ENCODE measurements at places on chromosomes 11 and 22. TPM values are rescaled to one million over a fixed set of nuclear protein-coding genes. Genes with fewer than 3 reads are reported as not detected.
A peak's percentile ranks its signal among the peaks of the same experiment; 100 is the strongest.

The DAGLA gene
- total RNA-seq, result 0.15 TPM

GRCh38 chr11:79352349-79352703 lies 88.5 kb downstream of the TENM4 start:
- no peak for DNase-seq

The HSPB2 gene
- not detected for total RNA-seq

The PAMR1 gene
- not detected for total RNA-seq

GRCh38 chr22:32985899-32986765 lies 72.0 kb downstream of the SYN3 start:
- no peak for DNase-seq

DNA sequence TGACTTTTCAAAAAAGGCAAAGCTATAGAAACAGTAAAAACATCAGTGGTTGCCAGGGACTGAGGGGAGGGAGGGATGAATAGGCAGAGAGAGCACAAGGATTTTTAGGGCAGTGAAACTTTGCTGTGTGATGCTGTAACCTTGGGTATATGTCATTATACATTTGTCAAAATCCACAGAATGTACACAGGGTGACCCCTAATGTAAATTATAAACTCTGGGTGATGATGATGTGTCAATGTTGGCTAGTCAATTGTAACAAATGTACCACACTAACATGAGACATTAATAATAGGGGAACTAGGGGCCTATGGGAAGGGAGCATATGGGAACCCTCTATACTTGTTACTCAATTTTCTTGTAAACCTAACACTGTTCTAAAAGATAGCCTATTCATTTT lies 24.8 kb downstream of the RIBC2 start:
- no peak for DNase-seq

DNA sequence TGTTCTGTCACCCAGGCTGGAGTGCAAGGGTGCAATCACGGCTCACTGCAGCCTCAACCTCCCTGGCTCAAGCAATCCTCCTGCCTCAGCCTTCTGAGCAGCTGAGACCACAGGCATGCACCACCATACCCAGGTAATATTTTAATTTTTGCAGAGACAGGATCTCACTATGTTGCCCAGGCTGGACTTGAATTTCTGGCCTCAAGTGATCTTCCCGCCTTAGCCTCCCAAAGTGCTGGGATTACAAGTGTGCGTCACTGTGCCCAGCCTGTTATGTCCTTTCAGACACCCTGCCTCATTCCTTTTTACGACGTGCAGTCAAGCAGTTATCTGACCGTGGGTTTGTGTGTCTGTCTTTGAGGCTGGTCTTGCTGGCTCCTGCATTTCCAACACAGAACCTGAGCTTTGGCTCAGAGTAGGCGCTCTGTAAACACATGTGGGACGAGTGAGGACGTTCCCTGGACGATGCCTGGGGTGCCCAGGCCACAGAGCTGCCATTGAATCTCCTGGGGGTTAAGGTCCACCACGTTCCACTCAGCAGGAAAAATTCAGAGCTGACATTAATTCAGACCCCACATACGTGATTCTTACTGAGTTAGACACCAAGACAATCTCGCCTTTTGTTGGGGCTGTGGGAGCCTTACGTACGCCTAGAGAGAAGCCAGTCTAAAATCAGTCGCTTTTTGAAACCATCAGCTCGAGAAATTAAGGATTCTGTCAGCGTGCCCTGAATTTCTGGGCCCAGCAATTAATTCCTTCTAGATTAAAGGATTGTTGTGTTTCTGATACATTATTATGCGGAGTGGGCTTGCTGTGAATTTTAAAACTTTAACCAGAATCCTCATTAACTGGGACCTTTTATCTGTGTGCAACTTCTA lies 21.5 kb upstream of the EMID1 start:
- no peak for DNase-seq

The KRTAP5-6 gene
- not detected for total RNA-seq

DNA sequence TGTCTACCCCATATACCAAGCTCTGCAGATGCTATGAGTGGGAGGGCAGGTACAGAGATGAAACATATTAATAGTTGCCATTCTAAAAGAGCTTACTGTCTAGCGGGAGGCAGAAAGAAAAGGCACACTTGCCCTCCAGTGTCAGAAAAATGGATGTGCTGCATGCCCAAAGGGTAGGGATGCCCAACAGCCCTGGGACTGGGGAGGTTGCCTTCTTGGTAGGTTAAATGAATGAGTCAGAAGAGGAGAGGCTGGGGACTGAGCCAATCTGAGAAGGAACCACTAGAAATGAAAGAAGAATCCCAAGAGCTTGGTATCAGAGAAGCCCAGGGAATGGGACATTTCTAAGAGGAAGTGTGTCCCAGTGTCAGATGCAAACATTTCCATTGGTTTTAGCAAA lies 1.2 kb downstream of the BIRC3 start:
- DNase-seq, result peak; percentile 60

- no peak for DNase-seq
These were observed 19.1 kb downstream of the ABCC8 start for GRCh38 chr11:17457396-17458173.

DNA sequence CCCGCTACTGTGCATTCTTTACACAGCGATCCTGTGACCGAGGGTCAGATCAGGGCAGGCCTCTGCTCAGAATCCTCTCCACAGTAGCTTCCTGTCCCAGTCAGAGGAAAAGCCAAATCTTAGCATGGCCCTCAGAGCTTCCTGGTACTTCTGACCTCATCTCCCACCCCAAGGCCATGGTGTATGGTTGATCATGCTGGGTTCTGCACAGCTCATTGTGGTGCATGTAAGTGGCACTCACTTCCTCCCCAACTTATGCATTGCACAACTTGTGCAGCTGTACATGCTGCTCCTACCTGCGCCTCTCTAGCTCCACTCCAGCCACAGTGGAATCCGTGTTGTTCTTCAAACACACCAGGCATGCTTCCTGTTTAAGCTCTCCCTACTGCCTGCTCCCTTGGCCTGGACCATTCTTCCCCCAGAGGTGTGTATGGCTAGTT lies 20.3 kb downstream of the BMAL1 start:
- DNase-seq, result no peak

The CLTCL1 gene
- total RNA-seq, result 1.6 TPM

The NAA40 gene
- total RNA-seq, result 24.3 TPM

DNA sequence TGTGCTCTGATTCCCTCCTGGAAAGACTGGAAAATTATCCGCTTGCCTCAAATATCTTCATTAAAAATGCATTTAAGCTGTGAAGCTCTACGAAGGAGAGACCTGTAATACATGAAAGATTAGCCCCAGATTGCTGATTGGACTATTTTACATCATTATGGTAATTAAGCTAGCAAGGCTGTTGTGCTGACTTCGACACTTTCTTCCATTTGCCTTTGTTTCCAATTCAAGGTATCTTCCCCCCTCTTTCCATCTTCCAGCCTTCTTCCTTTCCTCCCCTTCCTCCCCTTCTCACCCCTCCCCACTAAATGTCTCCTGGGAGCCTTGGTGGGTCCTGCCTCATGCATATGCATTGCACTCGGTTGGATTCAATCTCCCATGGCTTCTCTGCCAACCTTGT lies 710.8 kb downstream of the OPCML start:
- DNase-seq, result no peak

- no peak for DNase-seq
These were observed 151.5 kb downstream of the CCDC34 start for GRCh38 chr11:27211370-27212127.

The NCF4 gene
- 16.1 TPM for total RNA-seq

- no peak for DNase-seq
These were observed 254.5 kb upstream of the B3GAT1 start for GRCh38 chr11:134666273-134667174.

GRCh38 chr22:19800761-19801244 lies 40.2 kb downstream of the TBX1 start:
- no peak for DNase-seq

- no peak for DNase-seq
These were observed 35.2 kb upstream of the CECR2 start for GRCh38 chr22:17334059-17334458.

DNA sequence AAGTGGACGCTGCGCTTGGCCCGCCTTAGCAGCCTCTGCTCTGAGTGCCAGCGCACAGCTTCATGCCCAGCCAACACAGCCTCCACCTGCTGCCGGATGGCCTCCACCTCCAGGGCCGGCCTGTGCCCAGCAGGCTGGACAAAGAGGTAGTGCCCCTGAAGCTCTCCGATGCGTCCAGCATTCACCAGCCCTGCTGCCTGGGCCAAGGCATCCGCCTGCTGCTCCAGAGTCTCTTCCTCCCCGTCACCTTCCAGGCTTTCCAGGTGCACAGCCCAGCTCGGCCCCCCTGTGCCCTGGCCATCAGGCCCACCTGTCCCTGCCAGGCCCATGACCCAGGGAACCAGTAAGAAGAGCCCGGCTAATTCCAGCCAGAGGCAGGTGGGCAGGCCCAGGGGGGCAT lies 2.5 kb downstream of the PCSK7 start:
- no peak for DNase-seq

DNA sequence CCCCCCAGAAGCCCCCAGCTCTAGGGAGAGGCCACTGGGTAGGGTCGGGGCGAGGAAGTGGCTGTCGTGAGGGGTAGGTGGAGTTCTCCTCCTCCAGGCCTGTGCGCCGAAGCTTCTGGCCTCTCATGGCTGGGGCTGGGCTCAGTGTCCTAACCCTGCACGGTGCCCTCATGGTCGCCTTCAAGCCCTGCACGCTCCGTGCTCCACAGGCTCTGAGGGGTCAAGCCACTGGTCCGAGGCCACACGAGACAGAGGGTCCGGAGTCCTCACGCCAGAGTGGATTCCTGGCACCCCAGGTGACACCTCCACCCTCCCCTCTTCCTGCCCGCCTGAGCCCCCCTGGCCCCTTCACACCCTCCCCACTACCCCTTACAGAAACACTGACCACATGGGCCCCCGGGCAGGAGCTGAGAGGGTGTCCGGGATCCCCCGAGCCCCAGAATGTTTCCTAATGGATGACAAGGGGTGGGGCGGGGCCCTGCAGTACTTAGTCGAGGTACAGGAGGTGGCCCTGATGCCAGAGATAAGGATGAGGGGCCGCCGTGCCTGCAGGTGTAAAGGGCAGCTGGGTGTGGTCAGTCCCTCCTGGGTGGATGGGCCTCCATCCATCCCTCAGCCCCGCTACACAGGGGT lies 997 bp upstream of the CDHR5 start:
- no peak for DNase-seq

DNA sequence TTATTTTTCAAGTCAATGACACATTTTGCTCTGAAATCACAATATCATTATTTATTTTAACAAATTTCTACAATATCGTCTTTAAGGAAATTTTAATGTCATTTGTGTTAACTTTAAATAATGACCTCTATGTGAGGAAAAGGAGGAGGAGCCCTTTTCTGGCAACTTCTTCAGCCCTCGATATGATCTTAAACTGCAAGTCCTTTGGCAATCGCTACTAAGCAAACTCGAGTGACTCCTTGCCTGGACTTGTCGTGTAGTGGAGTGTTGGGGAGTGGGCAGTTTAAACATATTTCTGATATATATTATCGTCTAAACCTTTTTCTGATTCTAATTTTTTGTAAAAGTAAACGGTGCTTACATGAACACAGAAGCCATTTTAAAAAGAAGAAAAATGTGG lies 16.7 kb downstream of the ETS1 start:
- no peak for DNase-seq

The SEPTIN3 gene
- total RNA-seq, result 0.12 TPM

The TEX12 gene
- total RNA-seq, result not detected

GRCh38 chr22:35021161-35021560 lies 44.8 kb upstream of the ISX start:
- DNase-seq, result no peak

The ACCS gene
- 66.4 TPM for total RNA-seq

GRCh38 chr11:91707652-91708482 lies 516.8 kb upstream of the FAT3 start:
- no peak for DNase-seq

- no peak for DNase-seq
These were observed 353.7 kb downstream of the METTL15 start for GRCh38 chr11:28461846-28462245.

GRCh38 chr11:70912226-70912840 lies 340.0 kb downstream of the SHANK2 start:
- DNase-seq, result no peak

The TMEM86A gene
- total RNA-seq, result 6.7 TPM

GRCh38 chr11:72238040-72238450 lies 5.9 kb downstream of the PHOX2A start:
- DNase-seq, result no peak

DNA sequence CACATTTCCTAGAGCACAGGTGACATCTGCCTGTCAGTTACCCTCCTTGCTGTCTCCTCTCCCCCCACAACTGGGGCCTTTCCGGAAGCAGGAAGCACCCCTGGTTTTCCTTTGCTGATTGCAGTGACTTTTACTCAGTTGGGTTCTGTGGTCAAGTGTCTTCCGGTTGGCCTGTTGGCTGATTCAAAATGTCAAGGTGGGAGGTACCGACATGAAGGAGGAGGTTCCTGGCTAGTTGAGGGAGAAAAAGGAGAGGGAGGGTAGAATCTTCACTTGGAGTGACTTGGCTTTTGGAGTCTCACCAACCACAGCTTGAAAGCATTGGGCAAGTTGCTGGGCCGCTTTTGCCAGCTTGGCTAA lies 9.3 kb upstream of the ADAMTS15 start:
- no peak for DNase-seq

- DNase-seq, result no peak
These were observed 281.8 kb upstream of the ANO5 start for GRCh38 chr11:21911061-21911460.

The NEFH gene
- 0.76 TPM for total RNA-seq

- no peak for DNase-seq
These were observed 31.4 kb downstream of the CASP12 start for GRCh38 chr11:104866815-104867214.

Data from T-cell (primary cell).